ENCODE measurements at places on chromosomes 5 and 9.

- no peak for DNase-seq
These were observed 20.4 kb downstream of the BDP1 start for GRCh38 chr5:71475788-71476384.

GRCh38 chr9:38700695-38701094, 19.2 kb downstream of the FAM240B start:
- DNase-seq: no peak

GRCh38 chr9:83327323-83327722, 210.9 kb downstream of the FRMD3 start:
- DNase-seq: no peak

GRCh38 chr9:117224695-117225094, 190.2 kb downstream of the ASTN2 start:
- DNase-seq: no peak

DNA sequence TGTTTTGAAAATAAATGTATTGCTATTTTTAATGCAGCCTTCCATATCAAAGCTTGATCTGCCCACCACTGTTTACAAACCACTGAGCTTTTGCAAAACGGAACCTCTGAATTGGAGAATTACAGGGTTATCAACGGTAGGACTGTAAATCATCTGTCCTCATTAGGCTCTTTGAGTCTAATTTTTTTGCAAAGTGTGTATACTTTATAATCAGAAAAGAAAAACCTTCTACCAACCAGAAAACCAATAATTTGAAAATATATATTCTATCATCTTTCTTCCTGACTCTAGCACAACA, 6.8 kb upstream of the SLC2A8 start:
- DNase-seq: no peak

DNA sequence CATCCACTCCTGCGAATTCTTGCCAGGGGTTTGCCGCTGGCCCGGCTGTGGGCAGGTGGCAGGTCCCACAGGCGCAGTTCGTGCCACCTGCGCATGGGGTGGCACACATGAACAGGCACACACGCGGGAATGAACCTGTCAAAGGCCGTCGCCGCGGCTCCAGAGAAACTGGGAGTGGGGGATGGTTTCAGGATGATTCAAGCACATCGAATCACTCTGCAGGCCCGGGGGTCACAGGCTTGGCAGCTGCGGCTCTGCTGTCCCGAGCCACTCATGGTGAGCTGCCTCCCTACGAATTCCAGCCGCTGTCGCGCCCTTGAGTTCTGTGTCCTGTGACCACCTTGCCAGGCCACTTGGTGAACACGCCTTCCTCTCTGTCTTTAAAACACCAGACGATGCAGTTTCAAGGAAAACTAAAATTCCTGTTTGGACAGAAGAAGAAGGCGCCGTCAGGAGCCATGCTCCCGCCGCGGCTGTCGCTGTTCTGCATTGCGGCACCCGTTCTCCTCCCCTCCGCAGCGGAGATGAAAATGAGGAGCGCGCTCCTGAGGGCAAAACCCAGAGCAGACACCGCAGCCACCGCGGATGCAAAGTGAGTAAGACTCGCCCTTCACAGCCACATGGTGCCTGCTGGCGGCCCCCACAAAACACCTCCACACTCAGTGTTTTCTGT, 15.4 kb upstream of the EXOC3 start:
- DNase-seq: no peak

DNA sequence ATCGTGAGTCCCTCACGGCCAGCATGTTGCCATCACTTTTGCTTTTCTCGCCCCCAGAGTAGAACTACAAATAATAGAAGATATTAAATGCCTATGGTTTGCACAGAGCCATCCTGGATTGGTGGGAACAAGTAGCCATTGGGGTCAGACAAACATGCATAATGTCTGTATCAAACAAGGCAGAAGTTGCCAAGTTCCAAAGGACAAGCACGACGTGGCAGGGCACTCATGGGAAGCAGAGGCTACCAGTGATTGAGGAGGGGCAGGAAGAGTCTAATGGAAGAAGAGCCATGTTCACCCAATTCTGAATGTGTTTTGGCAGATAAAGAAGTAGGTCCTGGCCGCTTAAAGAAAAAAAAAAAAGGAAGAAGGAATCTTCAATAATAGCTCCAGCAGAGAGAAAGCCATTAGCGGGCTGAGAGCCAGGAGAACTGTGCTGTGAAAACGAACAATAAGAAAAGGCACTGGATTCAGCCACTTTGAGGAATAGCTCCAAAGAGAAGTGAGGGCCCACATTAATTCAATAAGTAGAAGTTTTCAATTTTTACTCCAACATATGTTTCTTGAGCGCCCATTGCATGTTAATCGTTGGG, 153.7 kb upstream of the ADCY2 start:
- no peak for DNase-seq

DNA sequence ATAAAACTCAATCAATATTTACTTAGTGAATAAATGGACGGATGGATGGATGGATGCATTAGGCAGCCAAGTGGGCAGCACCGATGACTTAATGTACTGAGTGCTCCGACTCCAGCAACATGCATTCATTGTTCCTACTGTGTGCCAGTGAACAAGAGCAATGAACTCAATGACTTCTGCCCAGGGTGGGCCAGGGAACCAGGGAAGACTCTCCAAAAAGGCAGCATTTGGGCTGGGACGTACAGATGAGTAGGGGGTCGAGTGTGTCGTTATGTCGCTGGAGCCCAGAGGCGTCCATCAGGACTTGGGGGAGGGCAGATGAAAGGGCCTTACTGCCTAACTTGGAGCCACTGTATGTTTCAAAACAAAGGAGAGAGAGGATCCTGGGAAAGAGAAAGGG, 126.4 kb downstream of the KCNIP1 start:
- no peak for DNase-seq

DNA sequence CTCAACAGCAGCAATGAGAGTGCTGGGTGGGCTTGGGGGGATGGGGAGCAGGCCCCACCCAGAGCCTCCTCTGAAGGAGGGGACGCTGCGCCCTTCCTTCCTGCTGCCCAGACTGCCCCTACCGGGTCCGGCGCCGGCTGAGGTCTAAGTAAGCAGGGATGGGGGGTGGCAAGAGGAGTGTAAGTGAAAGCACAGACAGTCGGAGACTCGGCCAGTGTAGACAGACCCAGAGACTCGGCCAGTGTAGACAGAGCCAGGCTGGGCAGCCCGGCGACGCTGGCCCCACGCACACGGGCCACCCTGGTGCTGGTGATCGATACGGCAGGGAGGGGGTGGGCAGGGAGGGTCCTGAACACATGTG, 7.4 kb upstream of the ENTPD8 start:
- DNase-seq: no peak

- no peak for DNase-seq
These were observed 54.4 kb upstream of the RPL26L1 start for GRCh38 chr5:172904643-172905345.

DNA sequence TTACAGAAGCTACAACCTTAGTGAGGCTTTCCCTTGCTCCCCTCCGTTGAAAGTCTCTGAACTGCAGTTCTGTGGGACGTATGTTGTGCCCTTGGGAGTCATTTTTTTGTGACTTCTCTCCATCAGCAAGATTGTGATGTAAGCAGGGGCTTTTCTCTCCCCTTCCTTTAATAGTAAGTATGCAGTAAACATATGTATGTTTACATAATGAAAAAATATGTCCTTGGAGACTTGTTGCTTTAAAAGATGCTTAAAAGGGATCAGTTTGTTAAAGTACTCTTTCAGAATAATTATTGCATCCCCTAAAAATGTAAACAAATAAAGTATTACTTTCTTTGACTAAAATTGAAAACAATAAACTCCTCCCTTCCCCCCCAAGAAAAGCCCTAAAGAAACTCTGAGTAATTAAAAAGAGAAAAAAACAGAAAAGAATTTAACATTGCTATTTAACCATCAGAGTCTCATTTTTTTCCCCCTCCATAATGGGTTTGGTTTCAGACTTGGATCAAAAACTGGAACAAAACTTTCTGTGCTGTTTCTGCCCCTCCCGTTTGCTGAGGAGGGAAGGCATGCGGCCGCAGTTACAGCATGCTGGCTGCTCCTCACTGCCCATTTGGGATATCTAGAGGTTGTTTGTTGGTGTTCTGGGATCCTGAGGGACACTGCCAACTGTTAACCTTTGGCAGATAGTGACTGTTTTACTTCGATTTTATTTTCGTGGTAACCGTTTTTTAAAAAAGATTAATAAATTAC, 40.2 kb downstream of the TRIO start:
- DNase-seq: no peak

DNA sequence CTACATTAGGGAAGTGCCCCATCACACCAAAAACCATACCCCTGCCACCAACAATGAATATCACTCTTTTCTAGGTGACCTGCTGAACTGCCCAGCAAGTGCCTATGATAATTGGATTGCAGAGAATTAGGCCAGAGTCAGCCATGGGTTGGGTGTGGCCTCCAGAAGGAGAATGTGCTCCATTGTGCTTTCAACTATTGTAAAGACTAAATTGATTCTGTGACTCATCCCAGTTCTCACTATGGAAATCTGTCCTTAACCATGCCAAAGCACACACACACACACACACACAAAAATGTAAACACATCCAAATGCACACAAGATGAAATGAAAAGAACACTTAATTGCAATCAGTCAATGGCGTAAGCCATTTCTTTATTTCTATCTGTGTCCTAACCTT, 25.7 kb downstream of the DRD1 start:
- DNase-seq: no peak

DNA sequence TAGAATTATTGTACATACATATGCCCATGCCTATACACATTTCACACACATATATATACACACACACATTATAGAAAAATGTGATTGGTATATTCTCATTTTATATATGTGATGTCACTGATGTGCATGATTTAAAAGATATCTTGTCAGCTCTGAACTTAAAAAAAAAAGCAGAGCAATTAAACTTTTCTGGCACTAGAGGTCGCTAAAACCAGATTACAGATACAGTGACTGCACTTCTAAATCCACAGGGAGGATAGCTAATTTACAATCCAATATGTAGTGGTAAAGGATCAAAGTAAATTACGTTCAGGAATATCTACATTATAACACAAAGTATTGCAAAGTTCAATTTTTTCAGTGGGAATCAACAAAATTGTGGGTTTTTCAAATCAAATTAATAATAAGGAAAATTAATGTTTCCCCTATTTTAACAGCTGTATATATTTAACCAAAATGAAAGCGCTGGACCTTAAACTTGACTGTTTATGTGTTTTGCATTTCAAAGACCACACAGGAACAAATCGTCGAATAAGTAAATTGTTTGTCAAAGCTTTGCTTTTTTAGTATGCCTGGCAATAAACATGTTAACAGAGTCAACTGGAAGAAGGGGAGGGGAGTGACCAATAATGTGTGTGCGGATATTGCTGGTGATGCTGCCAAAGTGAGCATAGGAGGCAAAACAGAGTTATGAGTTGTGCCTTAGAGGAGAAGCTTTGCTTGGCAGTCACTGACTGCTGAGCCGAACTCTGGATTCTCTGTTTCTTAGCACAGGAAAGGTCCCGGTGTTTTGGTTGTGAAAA, 1201.4 kb upstream of the C9orf72 start:
- DNase-seq: peak; percentile 18

GRCh38 chr9:17481565-17481964, 97.3 kb upstream of the SH3GL2 start:
- DNase-seq: no peak

- DNase-seq: no peak
These were observed 23.9 kb downstream of the UGCG start for GRCh38 chr9:111920531-111920930.

DNA sequence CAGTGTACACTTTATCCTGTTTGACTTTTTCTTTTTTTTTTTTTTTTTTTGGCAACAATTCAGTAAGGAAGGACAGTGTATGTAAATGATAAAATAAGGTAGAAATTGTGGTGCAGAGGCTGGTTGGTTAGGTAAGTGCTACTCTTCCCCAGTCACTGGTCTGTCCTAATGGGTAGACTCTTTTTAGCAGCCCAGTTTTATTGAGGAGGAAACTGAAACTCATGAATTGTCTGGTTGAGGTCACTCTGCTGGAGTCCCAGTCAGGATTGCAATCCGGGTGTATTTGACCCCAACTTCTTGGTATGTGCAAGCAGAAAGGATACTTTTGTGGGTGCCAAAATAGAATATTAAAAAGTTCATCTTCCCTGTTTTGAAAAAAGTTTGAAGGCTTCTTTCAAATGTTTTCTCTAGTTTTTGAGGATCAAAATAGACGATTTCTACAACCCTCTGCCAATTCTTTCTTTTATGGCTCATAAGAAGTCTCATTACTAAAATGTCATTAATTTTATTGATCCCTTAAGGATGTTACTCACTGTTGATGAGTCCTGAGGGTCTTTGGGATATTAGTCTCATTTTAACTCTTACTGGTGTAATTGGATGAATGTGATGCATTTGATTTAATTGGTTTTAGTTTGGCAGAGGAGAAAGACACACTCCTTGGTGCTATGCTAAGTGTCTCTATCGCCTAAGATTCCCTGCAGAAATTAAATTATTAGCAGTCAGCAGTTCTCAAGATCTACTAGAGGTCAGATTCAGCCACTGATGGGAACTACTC, 171.9 kb downstream of the KDM4C start:
- DNase-seq: no peak

DNA sequence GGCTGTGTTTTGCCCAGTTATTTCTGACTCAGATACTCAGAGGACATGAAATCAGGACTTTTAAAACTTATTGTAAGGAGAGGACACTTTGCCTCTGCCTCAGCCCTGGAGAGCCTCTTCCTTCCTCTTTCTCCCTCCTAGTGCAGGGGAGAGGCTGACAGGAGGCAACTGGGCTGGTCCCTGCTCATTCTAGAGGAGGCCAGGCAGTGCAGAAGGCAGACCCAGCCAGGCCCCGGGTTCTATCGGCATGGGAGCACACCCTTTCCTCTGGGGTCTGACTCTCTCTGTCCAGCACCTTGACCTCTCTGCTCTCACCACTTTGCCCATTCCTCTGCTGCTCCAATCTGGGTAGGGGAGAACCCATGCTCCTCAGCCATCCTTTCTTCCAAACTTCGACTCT, 16.0 kb upstream of the SMIM32 start:
- DNase-seq: no peak
